Neural progenitor cell (in vitro differentiated cells): ENCODE measurements at places on chromosomes 7 and 10.
A peak's percentile ranks its signal among the peaks of the same experiment; 100 is the strongest.

- no peak for DNase-seq
Observed at GRCh38 chr10:93827056-93827804, 66.5 kb upstream of the SLC35G1 start.

- peak; percentile 29 for DNase-seq
Observed at GRCh38 chr10:95408983-95409873, 118.4 kb upstream of the PDLIM1 start.

- DNase-seq: no peak
Observed at GRCh38 chr10:32077896-32078485, 21.8 kb upstream of the KIF5B start.

DNA sequence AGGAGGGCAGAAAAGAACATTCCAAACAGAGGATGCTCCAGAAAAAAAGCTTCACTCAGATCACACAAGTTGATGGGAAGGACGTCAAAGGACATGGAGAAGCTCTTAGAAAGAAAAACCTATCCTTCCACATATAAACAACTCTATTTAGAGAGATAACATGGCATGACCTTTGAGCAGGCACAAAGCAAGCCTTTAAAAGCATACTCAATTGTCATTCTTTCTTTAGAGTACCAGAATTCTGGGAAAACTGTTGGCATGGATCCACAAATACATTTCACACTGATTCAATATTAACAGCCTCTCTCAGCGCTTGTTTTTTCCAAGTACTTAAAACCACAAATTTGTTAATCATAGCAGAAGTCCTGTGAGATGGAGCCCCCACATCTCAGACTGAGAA, 7.3 kb upstream of the ABLIM1 start:
- DNase-seq: no peak

DNA sequence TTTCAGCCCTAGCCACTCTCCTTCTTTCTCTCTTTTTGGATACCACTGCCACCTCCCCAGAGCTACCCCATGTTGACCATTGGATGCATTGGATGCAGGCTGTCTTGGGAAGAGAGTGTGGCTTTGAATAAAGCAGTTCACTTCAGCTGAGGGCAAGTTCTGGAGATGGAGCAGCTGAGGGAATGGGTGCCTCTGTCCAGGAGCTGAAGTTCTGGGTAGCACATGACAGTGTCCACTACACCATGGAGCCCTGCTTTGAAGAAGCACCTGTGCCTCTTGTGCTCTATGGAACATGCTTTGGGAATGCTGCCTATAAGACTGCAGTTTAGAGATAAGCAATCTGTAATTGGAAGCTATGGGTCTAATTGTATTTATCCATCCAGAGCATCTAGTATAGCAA, 1028.7 kb downstream of the TYW1 start:
- DNase-seq: no peak

GRCh38 chr7:3559278-3559677, 258.2 kb downstream of the SDK1 start:
- no peak for DNase-seq

DNA sequence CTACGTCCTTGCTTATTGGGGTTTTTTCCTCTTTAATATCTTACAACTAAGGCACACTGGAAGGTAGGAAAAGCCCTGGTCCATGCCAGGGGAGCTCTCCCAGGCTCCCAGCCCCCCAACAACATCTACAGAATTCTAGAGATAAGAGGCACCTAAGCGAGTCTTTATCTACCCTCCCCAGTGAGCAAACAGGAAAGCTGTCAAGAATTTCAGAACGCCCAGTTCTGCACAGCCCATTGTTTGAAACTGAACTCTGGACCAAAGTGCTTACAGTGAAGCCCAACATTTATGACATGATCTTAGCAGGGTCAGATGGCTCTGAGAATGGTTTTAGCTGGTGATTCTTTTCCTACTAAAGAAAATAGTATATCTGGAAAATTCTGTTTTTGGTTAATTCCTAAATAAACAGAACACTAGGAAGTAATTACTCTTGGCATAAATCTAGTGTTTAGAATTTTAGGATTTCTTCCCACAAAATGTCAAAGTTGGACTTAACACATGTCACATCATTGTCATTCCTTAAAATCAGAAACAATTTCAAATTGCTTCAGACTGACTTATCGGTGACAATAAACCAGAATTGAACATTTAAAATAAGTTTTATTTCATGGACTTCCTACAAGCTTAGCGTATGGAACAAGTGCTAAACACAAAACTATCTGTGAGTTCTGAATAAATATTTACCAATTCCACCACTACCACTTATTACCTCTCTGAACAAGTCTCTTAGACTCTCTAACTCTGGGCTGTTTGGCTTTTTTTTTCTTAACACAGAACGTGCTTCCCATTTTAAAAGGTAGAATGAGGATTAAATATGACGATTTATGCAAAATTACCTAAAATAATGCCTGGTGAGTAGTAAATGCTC, 31.3 kb upstream of the RNF32 start:
- no peak for DNase-seq

GRCh38 chr10:110808615-110809014, 63.1 kb upstream of the PDCD4 start:
- DNase-seq: no peak

GRCh38 chr7:80785961-80786536, 132.8 kb downstream of the SEMA3C start:
- no peak for DNase-seq

- DNase-seq: no peak
Observed at GRCh38 chr10:129035052-129035827, 431.8 kb upstream of the MGMT start.

GRCh38 chr10:35127289-35127891, 744 bp downstream of the CREM start:
- DNase-seq: no peak

- DNase-seq: no peak
Observed at GRCh38 chr10:11828682-11829284, 5.6 kb downstream of the PROSER2 start.

- no peak for DNase-seq
Observed at GRCh38 chr7:53315981-53316380, 280.5 kb downstream of the POM121L12 start.

DNA sequence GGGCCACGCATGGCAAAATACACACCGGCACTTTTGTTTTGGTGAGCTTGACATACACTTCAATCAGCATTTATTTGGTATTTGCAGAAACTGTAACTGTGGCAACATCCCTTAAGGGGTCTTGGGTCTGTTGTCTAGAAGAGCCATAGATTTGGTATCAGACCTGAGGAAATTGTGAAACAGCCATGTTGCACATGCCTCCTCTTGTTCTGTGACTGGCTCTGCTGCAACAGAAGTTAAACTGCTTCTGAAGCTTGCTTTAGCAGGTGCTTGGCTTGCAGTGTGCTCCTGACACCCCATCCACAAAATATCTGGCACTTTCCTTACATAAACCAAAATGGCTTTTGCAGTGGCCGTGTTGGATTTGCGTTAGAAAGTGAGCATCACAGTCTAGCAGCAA, 247.3 kb downstream of the GATA3 start:
- DNase-seq: no peak

- DNase-seq: no peak
Observed at GRCh38 chr10:20363684-20364083, 533.4 kb downstream of the NEBL start.

DNA sequence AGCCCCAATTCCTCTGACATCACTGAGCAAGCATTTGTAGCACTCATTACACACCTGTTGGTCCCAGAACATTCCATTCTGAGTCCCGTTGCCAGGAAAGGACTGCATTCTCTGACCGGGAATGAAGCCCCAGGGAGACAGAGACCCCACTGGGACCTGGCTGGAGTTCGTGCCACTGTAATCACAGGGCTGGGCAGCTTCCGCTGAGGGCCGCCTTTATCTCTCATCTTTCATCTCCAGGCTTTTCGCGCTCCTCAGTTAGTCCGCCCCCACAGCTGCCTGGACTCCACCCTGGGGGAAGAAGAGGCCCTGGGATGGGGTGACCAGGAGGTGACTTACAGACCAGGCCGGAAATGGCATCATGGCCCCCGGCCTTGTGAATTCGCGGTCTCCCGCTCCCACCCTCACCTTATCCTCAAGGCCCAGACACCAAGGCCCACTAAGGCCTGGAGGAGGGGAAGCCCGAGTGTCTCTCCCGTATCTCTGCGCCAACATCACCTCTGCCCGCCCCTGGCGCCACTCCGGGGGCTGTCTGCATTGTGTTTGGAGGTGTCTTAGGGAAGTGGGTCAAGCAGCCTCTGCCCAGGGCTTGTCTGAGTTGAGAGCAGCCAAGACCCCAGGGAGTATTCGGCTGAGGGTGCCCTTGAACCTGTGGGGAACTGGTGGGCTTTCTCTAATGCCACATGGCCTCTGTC, 75.4 kb downstream of the PROSER2 start:
- no peak for DNase-seq

- no peak for DNase-seq
Observed at GRCh38 chr7:35752742-35753141, 48.1 kb upstream of the SEPTIN7 start.
